ENCODE measurements at places on chromosomes 3 and 15.

GRCh38 chr3:7000501-7000900 is 139.6 kb downstream of the GRM7 start:
- no peak for DNase-seq

DNA sequence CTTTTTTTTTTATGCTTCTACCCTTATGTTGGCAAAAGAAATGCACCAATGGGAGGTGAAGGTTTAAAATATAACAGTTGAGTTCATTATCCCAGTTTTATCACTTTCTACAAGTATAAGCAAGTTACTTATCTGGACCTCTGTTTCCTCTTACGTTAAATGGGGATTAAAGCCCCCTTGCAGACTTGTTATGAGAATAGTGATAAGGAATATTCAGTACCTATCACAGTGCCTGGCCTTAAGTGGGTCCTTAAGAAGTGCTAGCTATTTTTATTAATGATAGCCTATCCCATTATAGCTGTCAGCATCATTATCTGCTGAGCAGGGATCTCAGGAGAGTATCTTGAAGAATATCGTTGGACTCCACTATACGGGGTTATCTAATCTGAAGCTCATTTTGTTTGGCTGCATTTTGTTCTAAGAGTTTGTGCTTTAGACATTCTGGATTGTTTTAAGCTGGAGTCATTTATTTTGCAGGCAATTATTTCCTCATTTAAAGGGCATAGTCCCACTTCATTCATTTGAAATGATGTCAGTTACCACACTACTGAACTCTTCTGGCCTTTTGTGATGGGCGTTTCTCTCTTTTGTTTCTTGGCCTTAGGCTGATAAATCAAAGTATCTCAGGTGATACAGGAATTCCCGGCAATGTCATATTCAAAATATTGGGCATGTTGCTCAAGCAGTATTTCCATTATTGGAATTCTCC is 28.8 kb downstream of the RAB8B start:
- no peak for DNase-seq

DNA sequence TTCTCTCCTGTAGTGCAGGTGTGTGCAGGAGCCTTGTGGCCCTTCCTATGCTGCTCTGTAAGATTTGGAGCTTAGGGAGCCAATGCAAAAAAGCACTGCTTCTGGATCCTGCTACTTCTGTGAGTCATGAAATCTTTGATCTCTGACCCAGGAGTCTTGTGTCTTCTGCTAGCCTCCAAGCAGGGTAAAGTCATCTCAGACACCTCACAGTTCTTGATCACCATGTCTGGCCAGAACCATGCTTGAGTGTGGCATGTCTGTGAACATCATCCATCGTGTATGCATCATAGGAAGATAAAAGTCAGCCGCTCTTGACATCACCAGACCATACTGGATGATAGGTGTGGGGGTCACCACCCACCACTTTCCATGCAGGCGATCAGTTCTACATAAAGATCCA is 247.8 kb downstream of the RPLP1 start:
- DNase-seq, result no peak

DNA sequence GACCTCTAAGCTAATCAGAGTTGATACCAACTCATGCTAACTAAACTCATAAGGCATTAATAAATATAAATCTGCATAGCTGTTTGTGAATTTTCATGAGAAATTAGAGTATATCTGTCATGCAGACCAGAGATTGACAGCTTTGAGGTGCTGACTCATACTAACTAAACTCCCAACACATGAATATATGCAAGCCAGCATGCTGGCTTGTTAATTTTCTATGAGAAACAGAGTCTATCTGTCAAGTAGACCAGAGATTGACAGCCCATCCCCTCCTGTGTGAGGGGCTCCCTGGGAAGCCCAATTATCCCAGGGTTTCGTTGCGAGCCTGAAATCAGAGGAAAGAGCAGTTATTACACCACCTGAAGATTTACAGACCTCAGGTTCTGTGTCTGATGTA is 69.3 kb downstream of the CD47 start:
- no peak for DNase-seq

DNA sequence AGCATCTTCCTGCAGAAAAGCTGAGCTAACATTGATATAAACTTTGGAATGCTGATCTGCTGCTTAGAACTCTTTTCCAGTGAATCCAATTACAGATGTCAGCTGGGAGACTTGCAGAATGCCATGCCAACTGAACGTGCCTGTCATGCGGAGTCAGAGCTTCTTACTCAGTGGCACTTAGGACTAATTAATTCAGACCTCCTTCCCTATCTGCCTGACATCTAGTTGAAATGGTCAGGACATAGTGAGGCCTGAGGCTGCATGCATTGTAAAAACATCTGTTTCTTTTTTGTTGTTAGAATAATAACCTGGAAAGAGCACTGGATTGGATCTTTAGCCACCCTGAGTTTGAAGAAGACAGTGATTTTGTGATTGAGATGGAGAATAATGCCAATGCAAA is 112.6 kb downstream of the USP13 start:
- no peak for DNase-seq

GRCh38 chr15:77454951-77455350 is 34.3 kb downstream of the HMG20A start:
- no peak for DNase-seq

GRCh38 chr3:16667633-16668032 is 62.4 kb upstream of the DAZL start:
- DNase-seq, result no peak

GRCh38 chr3:42846685-42847522 is 28.8 kb downstream of the CYP8B1 start:
- no peak for DNase-seq

- no peak for DNase-seq
Measured at GRCh38 chr15:59160880-59161593, 45.6 kb upstream of the LDHAL6B start.

GRCh38 chr3:181056136-181056732 is 66.7 kb upstream of the DNAJC19 start:
- DNase-seq, result no peak

GRCh38 chr3:46386205-46386604 is 15.5 kb downstream of the CCR5 start:
- DNase-seq, result no peak

- no peak for DNase-seq
Measured at GRCh38 chr3:49015072-49015471, 3.3 kb downstream of the DALRD3 start.

- no peak for DNase-seq
Measured at GRCh38 chr3:42894698-42895579, 11.0 kb upstream of the ZNF662 start.

- DNase-seq, result peak; percentile 76
Measured at GRCh38 chr3:197949778-197950676, at the start of gene RPL35A. Gene RPL35A, plus strand, starts transcription at chr3:197950190. Its CDS starts 778 bp downstream, at chr3:197950968.

- no peak for DNase-seq
Measured at GRCh38 chr15:28962851-28963710, 77.3 kb downstream of the APBA2 start.

DNA sequence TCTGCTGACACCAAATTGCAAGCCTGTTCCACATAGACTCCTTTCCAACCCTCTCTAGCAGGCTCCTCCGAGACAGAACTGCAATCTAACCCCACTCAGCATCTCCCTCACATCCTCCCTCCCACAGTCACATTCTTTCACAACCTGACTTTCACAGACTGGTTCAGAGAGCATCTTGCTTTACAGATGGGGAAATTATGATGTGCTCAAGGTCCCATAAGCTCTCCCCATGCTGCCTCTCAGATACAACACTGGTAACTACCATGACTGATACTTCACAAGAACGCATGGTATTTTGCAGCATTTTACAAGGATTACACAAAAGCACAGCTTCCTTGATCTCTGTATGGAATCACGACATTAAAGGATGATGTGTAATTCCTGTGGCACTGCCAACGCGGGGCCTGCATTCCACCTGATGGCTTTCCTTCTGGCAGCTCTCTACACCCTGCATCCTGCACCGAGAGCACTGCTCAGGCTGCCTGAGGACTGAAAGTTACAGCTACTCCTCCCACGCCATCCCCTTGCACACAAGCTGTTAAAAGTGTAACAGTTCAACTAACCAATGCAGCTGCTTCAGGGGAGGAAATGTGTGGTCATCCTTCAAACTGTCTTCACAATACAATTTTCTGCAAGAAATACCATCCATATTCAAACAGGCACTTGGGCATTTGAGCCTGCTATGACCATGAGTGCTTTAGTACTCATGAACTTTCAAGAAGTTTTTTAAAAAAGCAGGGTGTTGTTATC is 27.6 kb downstream of the TBC1D2B start:
- peak; percentile 77 for DNase-seq

DNA sequence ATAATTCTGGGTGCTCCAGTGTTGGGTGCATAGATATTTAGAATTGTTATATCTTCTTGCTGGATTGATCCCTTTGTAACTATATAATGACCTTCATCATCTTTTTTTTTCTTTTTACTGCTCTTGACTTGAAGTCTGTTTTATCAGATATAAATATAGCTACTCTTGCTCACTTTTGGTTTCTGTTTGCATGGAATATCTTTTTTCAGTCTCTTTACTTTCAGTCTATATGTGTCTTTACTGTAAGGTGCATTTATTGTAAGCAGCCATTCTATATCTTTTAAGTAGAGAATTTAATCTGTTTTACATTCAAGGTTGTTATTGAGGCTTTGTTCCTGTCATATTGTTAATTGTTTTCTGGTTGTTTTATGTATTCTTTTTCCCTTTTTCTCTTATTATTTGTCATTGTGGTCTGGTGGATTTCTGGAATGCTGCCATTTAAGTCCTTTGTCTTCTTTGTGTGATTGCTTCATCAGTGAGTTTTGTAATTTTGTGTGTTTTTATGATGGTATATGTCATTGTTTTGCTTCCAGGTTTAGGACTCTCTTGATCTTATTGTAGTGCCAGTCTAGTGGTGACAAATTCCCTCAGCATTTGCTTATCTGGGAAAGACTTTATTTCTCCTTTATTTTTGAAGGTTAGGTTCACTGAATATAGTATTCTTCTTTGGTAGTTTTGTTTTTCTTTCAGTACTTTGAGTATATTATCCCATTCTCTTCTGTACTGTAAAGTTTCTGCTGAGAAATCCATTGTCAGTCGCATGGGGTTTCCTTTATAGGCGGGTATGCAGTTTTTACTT is 8.3 kb upstream of the PRR23C start:
- no peak for DNase-seq

DNA sequence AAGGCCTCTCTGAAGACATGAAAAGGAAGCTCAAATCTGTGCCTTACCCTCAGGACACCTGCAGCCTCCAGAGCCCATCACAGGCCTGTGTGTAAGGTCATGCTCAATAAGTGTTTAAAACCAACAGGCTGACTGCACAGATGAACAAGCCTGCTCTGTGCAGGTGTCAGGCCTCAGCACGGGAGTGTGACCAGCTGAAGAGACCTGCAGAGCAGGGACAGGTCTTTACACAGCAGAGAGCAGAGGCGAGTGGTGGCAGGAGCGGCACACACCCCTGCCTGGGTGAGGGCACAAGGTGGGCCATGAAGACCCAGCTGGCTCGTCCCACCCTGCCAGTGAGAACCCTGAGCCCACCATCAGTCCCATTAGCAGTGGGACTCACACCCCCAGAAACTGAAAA is 56.9 kb downstream of the ROPN1B start:
- DNase-seq, result no peak

- no peak for DNase-seq
Measured at GRCh38 chr3:32340039-32340438, 51.6 kb upstream of the CMTM7 start.

Data from NK-92 treated with Interleukin-12 subunit alpha and Interleukin-12 subunit beta, amount 100 ng/mL, for 24 hours (cell line).